Gastroesophageal sphincter (tissue), 4 donors: ENCODE measurements at places on chromosomes 1 and 21. TPM values are rescaled to one million over a fixed set of nuclear protein-coding genes. Genes with fewer than 3 reads are reported as not detected.

DNA sequence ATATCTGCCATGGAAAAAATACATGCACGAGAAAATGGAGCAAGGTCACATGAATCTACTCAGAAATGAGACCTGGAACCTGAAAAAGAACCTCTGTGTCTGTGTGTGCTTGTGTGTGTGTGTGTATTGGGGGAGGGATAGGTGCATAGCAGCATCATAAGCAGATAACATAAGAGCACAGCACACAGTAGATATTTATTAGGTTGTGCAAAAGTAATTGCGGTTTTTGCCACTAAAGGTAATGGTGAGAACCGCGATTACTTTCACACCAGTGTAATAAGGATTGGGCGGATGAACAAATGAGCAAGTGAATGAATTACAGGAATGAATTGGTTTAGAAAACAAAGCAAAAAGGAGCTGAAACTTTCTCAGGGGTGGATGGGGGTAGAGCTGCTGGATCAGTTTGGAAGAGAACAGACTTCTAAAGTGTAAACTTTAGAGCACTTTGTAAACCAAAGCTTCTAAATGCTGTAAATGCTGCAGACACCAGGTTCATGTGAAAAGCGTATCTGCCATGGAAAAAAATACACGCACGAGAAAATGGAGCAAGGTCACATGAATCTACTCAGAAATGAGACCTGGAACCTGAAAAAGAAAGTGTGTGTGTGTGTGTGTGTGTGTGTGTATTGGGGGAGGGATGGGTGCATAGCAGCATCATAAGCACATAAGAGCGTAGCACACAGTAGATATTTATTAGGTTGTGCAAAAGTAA, 156.9 kb downstream of the TOMM20 start:
- no peak for ATAC-seq

GRCh38 chr21:43812957-43813655, 23.7 kb downstream of the RRP1 start:
- no peak for ATAC-seq

DNA sequence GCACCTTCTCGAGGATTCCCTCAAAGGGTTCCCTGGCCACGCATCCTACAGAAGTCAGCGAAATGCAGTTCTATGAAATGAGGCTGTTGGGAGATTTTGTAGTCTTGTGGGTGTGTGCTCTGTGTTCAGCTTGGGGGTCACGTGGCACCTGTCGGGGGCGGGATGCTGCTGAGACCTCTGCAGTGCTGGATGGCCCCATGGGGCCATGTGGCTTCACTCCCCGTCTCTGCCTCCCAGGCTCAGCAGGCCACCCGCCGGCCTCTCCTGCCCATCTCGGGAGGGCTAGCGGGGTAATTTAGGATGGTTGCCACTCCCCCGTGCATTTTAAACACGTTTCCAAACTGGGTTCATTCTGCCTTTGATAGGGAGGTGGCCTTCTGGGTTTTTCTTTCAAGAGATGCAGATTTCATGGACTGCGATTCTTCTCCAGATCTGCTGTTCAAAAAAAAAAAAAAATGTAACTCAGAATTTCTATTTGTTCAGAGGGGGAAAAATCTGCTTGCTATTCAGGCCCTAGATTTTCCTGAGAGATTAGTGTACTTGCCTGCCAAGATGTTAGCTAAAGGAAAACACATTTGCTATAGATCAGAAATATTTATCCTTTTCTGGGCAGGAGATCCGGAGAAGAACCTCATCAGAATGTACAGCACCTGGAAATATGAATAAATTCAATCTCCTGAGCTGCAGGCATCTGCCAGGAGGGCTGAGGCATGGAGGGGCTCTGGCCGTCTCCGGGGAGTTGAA, 277.2 kb upstream of the VAMP3 start:
- ATAC-seq: no peak

DNA sequence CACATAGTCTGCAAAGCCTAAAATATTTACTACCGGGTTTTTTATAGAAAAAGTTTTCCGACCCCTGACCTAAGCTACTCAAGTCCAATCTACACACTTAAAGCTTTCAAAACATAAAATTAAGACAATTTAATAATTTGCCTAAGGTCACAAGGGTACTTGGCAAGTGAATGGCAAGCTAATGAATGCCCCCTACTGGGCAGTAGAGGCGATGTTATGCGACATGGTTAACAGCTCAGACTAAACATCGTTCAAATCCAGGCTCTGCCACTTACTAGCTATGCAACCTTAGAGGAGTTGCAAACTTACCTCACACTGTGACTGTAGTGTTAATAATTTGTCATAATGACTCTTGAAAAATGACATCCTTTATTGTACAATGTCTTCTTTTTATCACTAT, 317.2 kb upstream of the NFIA start:
- no peak for ATAC-seq

DNA sequence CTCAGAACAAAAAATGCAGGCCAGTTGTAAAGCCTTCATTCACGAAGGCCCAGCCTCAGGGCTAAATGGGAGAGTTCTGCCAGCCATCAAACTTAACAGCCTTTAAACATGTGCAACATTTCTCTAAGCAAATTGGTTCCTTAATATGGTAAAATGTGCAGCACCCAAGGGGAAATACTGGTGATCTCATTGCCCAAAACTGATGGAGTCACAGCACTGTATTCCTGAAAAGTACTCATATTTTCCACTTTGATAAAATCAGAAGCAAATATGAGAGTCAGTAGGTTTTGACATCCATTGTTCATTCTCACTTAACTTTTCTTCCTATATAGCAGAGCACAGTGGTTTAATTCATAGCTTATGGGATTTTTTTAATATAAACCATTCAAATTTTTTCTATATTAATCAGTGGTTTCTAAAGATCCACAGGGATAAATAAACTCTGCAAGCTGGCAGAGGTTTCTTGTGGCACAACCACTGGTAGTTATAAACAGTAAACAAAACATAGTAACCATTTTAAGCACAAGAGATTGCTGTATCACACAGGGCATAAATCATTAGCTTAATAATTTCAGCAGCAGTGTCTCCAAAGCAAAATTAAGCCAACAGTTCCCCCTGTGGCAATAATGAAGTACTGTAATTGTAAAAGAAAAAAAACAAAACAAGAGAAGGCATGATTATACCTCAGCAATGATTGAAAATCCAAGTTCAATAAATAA, 106.9 kb upstream of the LYPLAL1 start:
- ATAC-seq: peak; percentile 25

DNA sequence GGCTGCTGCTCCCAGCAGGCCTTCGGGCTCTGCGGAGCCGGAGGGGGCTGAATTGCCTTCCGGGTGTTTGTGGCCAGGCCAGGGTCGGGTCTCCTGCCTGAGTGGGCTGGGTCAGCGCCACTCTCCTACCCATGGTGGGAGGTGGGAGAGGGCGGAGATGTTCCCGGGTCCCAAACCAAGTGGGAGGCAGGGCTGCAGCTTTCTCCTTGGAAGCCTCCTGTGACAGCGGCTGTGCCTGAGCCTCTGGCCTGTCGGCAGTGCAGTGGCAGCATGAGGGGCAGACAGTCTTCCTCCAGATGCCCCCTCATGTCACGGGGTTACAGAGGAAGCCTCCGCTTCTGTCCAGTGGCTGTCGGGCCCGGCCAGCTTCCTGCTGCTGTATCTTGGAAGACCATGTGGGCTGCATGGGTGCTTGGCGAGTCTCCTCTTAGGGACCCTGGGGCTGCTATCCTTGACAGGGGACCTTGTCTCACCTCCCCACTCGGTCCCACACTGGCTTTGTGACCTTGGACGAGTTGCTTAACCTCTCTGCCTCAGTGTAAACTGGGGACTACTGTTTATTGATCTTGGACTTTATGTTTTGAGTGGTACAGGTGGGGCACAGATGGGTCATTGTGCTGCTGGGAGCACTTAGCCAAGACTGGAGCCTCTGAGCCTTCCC, 4.3 kb downstream of the SKI start:
- ATAC-seq: no peak

DNA sequence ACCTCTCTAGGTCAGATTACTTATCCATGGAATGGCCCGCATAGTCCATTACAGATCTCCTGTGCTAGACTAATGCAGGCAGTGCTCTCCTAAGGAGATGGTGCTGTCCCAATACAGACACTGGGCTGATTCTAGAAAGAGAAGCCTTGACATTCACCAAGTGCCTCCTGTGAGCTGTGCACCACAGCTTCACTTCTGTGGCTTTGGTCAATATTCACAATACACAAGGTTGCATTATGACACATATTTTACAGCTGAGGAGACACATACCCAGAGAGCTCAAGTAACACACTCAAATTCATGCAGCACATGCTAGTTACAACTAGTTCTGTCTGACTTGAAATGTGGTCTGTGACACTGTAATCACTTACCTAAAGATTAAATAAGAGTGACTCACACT, 59.4 kb upstream of the LRRC8B start:
- ATAC-seq: no peak

GRCh38 chr1:18776777-18777176, 82.7 kb downstream of the TAS1R2 start:
- no peak for ATAC-seq

DNA sequence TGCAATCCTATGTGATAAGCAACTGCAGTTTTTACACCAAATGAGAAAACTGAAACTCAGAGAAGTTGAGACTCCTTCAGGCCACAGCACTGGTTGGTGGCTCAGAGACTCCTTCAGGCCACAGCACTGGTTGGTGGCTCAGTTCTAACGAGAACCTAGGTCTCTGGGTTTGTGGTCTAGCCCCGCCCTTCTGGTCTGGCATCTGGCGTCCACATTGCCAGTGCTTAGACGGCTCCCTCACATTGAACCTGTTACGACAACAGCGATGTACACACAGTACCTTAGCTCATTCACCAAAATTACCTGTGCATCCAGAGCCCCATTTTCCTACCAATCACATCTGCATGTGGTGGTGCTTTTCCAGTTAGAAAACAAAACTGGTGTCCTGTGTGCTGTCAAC, 66.1 kb downstream of the NID1 start:
- no peak for ATAC-seq

DNA sequence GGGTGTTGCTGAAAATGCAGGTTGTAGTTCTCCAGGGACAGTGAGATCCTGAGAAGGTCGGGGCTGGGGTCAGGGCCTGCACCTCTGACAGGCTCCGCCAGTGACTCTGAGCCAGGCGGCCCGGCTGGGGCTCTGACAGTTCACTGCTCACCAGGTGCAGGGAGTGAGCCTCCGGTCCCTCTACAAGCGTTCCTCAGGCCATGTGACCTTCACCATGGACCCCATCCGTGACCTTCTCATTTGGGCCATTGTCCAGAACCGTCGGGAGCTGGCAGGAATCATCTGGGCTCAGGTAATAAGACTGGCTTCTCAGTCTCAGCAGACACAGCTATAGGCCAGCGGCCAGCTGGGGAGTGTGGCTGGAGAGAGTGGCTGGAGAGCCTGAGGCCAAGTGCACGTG, 41.8 kb downstream of the TRPM2 start:
- ATAC-seq: no peak

AGMAT gene
- not detected for total RNA-seq

EVA1C gene
- total RNA-seq: 71.4 TPM
